ENCODE measurements at places on chromosomes 13 and 19.
A peak's percentile ranks its signal among the peaks of the same experiment; 100 is the strongest.

- no peak for DNase-seq
Measured at GRCh38 chr13:43270130-43270830, 246.9 kb downstream of the DNAJC15 start.

GRCh38 chr13:48783181-48783630 is 129.5 kb downstream of the CYSLTR2 start:
- no peak for DNase-seq

GRCh38 chr19:53374288-53374687 is 8.8 kb downstream of the ZNF525 start:
- DNase-seq = no peak

DNA sequence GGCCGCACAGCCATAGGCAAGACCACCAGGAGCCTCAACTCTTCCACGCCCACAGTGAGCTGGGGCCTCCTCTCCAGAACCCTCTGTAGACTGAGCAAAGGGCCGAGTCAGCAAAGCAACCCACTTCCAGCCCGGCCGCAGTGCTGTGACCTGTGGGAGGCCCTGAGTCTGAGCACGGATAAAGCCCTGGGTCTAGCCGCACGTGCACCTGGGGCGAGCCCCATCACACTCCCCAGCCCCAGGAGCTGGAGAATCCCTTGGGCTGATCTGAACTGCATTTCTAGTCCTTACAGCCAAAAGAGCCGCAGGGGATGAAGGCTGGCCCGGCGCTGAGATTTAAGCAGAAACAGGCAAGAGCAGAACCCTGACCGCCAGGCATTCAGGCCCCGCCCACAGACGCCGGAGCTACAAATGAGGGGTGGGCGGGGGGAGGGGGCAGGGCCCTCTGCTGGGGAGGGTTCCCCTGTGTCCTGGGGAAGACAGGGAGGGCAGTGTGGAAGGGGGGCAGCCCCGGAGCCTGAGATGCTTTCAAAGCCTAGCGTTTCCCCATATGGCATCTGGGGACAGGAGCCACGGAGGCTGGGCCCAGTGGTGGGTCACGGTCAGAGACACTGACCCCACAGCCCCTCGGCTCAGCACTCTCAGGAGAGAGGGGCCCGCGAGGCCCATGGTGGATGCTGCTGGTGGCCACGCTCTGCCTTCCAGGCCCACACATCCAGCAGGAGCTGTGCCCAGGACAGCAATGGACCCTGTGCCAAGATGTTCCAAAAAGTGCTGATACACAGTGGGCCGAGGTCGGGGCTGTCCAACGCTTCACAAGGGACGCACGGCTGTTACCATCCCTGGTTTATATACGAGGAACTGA is 4.9 kb downstream of the TMEM259 start:
- DNase-seq = no peak

DNA sequence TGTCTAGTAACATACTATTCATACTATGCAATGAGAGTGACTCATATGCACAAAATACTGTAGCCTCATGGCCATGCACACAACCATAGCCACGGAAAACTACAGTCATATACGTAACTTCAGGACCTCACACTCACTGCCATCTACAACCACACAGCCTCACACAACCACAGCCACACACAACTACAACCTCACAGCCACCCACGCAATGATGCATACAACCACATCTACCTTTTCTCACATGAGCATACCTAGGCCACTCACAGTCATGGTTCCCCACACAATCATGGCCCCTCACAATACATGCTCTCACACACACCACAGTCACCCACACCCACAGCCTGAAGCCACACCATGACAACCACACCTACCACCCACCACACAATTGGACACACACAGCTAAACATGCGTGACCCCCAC is 8.7 kb upstream of the TNFSF14 start:
- DNase-seq = peak; percentile 82
